Activated T-helper 9 cell treated with anti-CD3 and anti-CD28 coated beads, Interleukin-2, amount 50 U/mL, for 16 hours (primary cell): ENCODE measurements at places on chromosomes 7 and 10.

- no peak for DNase-seq
Observed at GRCh38 chr10:102764470-102765161, 20.9 kb downstream of the WBP1L start.

- DNase-seq = no peak
Observed at GRCh38 chr10:7412237-7412927, 1.5 kb upstream of the SFMBT2 start.

- no peak for DNase-seq
Observed at GRCh38 chr10:132637477-132638129, 100.0 kb downstream of the INPP5A start.

GRCh38 chr7:157627033-157627432 is 290.2 kb downstream of the DNAJB6 start:
- no peak for DNase-seq

- peak; percentile 55 for DNase-seq
Observed at GRCh38 chr10:43304687-43305333, 37.9 kb upstream of the RASGEF1A start.

GRCh38 chr10:94279835-94280709 is 82.7 kb downstream of the NOC3L start:
- peak; percentile 26 for DNase-seq

- no peak for DNase-seq
Observed at GRCh38 chr10:24552346-24553016, 171.2 kb downstream of the ARHGAP21 start.

- no peak for DNase-seq
Observed at GRCh38 chr7:29793507-29793906, 12.8 kb upstream of the WIPF3 start.

DNA sequence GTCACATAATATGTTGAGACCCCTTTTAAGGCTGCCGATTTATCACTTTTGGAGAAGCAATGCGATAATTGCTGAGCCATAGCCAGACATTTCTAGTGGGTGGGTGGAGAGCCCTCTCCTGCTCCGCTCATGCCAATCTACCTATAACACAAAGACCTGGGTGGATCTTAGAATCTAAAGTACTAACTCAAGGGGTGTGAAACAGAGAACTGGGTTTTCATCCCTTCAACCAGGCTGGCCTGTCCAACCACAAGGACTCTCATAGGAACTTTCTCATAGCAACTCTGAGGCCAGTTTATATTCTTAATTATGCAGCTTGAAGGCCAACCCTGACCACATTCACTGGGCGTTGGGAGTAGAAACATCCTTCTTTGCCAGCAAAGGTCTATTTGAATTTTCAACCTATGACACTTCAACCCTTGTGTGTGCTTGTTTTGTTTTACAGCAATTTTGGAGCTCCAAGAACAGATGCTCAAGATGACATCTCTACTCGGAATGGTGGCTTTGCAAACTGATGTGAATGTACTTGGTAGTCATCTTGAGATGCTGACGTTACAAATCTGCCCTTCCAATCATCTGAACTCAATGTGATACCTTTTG is 1198.2 kb upstream of the AUTS2 start:
- no peak for DNase-seq

DNA sequence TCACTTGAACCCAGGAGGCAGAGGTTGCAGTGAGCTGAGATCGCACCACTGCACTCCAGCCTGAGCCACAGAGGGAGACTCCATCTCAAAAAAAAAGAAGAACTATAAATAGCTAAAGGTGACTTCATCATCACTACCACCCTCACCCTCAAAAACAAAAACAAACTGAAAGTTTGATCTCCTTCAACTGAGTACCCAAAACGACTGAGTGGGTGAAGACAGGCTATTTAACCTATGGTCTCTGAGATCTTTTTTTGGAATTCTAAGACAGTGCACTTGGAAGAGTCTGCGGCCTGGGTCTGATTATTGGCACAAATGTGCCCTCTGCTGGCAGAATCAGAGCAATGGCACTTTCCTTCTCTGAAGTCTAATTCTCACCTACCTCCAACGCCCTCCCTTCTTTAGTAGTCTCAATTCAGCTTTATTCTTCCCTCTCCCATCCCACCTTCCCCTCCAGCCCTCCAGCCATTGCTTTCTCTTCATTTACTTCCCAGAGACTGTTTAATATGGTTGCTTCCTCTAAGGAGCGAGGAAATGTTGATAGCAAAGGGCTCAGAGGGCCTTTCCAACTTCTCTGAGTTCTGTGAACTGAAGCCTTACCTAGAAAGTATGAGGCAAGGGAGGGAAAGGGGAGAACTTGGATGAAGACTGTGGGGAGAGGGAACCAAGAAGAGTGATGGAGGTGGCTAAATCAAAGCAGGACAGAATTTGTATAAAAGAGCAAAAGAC is 2.9 kb upstream of the MYOZ1 start:
- DNase-seq = peak; percentile 27

GRCh38 chr10:116201011-116201410 is 72.0 kb downstream of the GFRA1 start:
- DNase-seq = no peak

GRCh38 chr10:51389415-51390321 is 309.7 kb downstream of the CSTF2T start:
- DNase-seq = no peak

DNA sequence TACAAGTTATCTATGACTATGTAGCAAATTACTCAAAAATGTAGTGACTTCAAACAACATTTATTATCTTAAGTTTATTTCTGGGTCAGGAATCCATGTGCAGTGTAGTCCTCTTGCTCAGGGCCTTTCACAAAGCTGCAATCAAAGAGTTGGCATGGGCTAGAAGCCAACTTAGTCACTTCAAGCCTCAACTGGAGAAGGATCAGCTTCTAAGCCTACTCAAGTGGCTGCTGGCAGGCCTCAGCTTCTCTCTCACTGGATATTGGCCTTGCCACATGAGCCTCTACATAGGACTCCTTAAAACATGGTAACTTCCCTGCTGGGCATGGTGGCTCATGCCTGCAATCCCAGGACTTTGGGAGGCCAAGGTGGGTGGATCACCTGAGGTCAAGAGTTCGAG is 5.0 kb upstream of the NFE2L3 start:
- DNase-seq = no peak

GRCh38 chr10:14554491-14555205 is 220.0 kb downstream of the FAM107B start:
- no peak for DNase-seq

DNA sequence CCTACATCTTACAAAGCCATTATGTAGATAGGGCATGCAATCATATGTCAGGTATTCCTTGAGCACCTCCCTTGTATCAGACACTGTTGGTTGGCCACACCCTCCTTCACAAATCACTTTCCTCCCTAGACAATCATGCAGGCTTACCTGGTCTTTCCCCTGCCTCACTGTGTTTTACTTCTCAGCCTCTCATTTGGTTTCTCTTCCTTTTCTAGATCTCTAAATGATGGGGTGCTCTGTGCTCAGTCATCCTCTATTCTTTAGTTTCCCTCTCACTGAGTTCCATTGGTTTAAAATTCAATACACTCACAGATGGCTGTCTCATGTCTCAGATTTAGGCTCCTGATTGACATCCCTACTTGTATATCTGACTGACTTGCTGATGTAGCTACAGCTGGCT is 31.4 kb downstream of the ANK3 start:
- no peak for DNase-seq

- DNase-seq = no peak
Observed at GRCh38 chr7:140619176-140619575, 21.4 kb downstream of the DENND2A start.

DNA sequence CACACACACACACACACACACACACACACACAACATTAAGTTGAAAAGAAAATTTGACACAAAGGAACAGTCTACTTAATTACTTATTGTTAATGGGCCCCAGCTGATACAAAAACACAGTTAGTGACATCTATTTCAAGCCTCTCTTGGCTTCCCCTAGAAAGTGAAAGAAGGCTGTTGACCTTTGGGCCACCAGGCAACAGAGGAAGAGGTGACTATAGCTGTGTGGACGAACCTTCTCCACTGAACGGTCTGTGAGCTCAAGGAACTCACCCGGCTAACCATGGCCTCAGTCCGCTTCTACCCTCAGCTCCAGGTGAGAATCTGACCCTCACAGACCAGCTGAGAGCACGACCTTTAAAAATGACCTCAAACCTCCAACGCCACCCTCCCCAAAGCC is 32.9 kb upstream of the CALN1 start:
- no peak for DNase-seq

GRCh38 chr10:13894412-13895093 is 307.8 kb downstream of the PRPF18 start:
- DNase-seq = no peak

- DNase-seq = no peak
Observed at GRCh38 chr10:22560096-22560912, 154.1 kb downstream of the PIP4K2A start.

DNA sequence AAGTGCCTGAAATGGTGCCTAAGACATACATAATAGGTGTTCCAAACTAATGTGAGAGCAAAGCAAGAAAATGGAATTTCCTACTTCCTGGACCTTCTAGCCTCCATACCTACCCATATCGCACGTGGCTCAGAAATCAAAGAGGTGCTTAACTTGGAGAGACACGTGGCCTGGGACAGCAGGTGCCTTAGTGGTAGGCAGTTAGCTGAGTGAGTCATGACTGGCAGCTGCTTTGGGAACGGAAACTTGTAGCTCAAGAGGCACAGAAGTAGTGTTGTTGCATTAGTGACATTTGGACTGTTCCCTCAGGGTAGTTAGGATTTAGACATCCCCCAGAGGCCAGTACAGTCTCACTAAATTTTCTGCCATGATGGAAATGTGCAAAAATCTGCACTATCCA is 12.0 kb upstream of the BMPER start:
- DNase-seq = no peak

DNA sequence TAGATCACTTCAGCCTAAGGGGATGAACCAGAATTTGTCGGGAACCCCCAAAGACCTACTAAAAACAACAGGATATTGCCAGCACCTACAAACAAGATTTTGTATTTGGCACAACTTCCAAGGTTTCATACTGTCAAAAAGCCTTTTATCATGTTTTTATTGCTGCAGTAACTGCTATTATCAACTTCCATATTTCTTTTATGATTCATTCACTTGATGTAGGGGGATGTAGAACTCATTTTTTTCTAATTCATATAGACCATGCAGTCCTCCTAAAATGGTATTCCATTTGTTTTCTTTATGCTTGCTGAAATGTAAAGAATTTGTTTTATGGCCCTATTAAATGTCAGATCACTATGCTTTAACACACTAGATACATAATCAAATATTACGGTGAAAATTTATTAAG is 30.0 kb upstream of the WNT16 start:
- DNase-seq = no peak

DNA sequence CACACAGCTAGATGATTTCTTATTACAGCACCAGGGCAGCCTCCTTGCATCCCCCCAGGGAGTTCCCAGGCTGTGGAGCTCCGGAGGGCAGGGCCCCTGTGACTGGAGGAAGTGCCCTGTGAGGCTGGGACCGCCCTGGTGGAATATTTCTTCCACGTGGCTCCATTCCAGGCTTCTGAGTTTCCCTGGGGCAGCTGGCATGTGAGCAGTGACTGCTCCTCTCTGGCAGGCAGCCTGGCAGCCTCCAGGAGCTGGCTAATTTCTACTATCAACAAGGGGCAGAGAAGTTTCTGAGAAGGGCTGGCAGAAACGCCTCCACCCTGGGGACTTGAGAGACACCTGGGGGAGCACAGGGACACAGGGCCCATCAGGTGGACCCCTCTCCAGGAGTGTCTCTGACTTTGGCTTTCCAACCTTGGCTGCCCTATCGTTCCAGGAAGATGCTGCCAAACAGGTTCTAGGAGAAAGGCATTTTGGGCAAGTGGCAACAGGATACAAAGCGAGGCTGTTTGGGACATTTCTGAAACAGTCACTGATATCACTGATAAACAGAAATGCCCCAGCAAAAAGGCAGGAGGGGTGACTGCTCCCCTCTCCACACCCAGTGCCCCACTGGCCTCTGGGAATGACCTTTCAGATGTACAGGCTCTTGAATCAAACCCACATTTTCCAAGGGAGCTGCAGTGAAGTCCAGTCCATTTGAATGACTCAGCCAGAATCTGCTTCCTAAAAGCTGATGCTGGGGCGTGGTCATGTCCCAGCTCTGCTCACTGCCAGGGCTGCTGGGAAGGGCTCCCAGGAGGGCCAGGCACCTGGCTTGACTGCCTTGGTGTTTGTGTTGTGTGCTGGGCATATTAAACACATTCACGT is 16.1 kb downstream of the MYOF start:
- DNase-seq = no peak

GRCh38 chr10:91627344-91628102 is 5.3 kb downstream of the PPP1R3C start:
- DNase-seq = no peak

DNA sequence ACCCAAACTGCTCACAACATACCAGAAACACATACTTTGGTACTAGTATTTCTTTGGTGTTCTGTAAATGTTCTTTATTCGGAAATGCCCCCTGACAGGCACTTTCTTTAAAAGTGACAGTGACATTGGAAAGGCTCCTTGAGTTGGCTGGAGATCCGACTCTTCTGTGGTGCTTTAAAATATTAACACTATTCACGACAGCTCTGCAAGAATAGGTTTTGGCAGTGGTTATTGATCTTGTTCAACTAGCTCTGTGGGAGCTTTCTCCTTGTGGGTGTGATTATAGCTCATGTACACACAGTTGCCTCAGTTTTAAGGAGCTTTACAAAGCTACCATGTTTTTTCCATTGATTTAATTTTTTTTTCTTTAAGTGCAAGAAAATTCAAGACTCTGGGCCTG is 30.3 kb upstream of the SLC39A12 start:
- DNase-seq = no peak

DNA sequence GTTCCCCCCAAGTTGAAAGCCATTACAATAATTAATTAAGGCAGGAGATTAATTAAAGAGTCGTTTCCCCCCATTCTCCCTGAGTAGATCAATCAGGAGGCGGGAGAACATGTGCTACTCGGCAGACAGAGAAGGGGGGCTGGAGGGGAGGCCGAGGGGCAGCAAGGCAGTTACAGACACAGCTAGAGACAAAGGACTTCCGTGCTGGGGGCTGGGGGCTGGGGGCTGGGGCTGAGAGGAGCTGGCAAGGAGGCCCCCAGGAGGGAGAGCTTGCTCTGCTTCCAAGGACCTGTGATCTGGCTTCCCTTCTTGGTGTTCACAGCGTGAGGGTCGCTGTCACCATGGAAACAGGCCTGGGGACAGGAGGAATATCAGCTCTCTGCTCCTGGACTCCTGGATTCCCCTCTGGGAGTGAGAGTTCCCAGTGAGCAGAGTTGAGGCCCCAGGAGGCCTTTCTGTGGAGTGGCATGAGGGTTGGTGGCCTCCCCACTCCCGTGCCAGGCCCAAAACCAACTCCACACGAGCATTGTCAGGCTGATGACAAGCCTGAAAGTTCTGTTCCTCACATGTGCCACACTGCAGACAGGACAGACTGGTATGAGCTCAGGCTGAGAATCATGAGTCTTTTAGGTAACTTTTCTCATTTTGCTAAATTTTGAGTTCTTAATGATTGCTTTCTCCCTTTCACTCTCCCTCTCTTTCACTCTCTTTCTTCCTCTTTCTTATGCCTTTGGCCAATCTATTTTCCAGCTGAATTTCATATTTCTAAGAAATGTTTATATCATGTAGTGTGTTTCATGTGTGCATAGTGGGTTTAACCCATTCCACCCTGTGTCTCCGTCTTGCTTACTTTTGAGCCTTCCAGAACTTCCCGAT is 16.4 kb downstream of the FAM241B start:
- DNase-seq = no peak
